ENCODE measurements at places on chromosomes 7 and 10. TPM values are rescaled to one million over a fixed set of nuclear protein-coding genes. Genes with fewer than 3 reads are reported as not detected.

Gene SFRP5
- 12.9 TPM for total RNA-seq

Gene FZD8
- 3.9 TPM for total RNA-seq

- DNase-seq = peak; percentile 45
These were observed 166.9 kb upstream of the RNF32 start for GRCh38 chr7:156473476-156474240.

DNA sequence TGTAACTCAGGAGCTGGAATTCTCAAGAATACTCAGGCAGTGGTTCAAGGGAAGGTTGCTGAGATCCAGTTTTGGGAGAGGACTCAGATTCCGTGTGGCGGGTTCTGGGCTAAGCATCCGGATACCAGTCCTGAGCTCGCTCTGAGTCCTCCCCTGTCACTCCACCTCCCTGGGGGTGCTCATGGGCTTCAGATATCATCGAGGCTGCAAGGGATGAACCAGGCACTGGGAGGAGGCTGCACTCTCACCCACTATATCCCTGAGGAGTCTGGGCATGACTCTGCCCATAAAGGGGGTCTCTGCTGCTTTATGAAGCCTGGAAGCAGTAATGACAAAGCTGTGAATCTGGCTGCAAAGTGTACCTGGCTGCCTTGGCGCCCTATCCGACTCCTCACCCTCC, 188.5 kb downstream of the TNS3 start:
- DNase-seq = peak; percentile 48

DNA sequence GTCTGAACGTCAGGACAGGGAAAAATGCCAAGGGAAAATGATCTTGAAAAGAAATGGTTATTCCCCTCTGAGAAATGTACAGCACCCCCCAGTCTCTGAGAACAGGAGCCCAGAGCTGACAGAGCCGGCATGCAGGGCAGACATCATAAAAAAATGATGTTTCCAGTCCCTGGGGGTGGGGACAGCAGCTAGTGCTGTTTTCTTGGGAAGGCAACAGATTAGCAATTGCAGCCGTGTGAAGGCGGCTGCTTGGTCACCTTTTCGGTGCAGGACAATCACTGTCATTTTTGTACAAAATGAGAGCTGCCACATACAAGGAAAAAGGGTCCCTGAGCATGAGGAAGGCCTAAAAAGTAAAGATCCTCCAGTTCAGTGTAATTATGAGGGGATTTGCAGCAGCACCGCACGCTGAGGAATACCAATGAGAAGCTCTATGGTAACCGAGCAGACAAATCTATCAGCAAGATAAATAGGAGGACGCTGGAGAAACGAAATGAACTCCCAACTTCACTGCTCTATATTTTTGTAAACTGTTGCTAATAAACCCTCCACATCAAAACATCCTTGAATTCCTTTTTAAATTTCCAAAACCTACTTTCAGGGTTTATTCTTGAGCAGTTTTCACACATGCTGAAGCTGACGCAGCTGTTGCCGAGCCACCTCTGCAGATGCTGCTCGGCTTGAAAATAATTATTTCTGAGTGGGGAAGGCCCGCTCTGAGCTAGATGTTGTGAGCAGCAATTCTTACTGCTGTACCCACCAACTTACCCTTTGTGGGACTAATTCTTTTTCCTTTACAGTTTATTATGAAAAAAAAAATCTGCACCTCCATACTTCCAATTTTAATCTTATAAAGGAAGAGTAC, 98.2 kb upstream of the NEBL start:
- no peak for DNase-seq

- no peak for DNase-seq
These were observed 76.8 kb downstream of the MKI67 start for GRCh38 chr10:128049226-128050120.

DNA sequence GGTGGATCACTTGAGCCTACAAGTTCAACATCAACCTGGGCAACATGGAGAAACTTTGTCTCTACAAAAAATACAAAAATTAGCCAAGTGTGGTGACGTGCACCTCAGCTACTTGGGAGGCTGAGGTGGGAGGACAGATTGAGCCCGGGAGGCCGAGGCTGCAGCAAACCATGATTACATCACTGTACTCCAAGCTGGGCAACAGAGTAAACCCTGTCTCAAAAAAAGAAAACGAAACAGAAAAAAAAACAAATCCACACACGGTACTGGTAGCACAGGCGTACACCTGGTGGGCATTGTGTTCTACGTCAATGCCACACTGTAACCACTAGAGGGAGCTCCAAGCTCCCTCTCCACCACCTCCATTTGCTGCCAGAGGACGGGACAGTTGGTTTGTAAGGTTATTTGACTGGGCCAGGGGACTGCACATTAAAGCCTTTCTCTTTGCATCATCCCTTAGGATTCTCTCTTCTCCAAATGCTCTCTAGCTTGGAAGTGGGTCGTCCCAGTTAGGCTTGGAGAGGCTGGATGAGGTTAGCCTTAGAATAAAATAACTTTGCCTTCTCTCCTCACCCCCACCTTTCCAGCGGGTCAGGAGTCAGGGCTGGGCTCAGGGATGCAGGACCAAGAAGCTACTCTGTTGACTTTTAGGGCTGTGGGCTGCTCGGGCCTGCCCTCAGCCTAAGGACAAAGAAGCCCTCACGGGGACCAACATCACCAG, 130.8 kb downstream of the SORBS1 start:
- DNase-seq = peak; percentile 58

GRCh38 chr10:121516093-121516865, 82.0 kb downstream of the FGFR2 start:
- DNase-seq = no peak

GRCh38 chr7:65373608-65374351, at the start of gene ZNF92:
Gene ZNF92 (plus strand): TSS chr7:65373855. CDS start chr7:65373998, 143 bp downstream.
- peak; percentile 98 for DNase-seq

DNA sequence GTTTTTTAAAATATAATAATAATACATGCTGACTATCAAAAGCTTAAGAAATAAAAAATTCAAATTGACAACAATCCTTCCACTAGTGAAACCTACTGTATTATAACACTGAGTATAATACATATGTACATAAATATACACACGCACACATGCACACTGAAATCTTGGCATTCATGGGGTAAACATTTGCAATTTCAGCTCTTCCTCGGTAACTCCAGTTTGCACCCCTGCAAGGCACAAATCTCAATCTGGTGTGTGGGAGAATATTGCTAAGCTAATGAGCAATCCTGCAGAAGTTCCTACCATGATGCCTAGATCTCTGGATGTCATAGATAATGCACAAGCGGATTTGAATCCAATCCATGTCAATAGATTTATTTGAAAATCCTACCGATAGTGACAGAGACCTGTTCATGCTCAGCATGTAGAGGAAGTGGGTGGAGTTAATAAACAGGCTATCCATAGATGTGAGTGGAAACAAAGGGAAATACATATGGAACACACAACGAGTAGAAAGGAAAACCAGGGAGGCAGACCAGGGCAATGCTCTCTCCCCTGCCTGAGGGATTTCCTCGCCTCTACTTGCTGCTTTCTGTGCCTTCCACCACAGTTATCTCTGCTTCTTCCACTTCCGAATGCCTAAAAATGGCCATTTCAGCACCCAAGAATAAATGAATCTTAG, 38.1 kb upstream of the LANCL2 start:
- DNase-seq = no peak

DNA sequence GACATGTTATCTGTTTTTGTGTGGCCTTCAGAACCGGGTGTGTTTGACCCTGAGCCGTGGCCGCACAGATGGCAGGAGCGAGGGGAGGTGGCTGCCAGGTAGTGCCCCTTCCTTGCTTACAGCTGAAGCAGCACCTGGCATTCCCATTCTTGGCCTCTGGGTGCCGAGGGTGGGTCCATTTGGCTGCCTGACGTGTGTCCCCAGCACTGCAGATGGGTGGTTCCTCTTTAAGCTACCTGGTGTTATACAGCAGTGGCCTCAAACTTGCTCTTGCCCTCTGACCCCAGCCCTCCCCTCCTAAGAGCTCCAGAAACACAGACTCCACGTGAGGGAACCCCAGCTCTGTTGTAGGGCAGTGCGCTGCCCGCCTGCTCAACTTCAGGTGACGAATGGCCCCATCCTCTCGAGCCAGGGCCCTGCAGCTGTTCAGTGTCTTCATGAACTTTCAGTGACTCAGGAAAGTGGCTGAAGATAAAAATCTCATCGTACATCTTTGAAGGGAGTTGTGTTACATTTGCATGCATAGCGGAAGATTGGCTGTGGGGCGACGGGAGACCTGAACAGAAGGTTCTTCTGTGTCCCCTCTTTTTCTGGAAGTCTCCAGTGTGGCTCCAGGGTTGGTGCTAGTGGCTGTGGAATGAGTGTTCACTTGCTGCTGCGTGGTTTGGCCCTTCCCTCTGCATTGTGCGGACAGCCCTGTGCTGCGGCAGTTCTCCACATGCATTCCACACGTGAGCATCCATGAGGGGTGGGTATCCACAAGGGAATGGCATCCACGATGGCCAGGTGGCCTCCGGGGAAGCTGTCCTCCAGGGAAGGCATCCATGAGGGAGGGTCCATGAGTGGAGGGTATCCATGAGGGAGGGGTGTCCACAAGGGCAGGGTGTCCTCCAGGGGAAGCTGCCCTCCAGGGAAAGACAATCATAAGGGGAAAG, 91.6 kb downstream of the INPP5A start:
- no peak for DNase-seq

Measured in adrenal gland (tissue), 19 donors.